ENCODE measurements at places on chromosomes 16 and 17.

- DNase-seq, result no peak
These were observed 65.2 kb downstream of the ARSG start for GRCh38 chr17:68356520-68356919.

GRCh38 chr16:50684823-50685461 lies 3.8 kb upstream of the SNX20 start:
- DNase-seq, result no peak

DNA sequence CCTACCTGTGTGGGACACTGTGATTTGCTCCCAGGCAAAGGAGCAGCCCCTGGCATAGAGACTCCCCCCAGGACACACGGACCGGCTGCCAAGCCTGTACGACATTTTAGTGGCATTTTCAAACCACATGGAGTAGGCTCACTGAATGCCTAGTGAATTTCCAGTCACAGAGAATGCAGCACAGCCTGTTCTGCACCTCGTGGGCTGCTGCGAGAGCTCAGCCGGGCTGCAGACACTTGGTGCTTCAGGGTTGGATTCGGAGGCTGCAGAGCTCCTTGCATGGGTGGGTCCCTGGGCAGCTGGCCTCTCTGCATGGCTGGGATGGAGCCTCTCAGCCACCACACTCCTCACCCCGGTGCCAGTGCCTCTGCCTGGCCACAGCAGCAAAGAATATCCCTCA lies 51.2 kb upstream of the HNF1B start:
- no peak for DNase-seq

DNA sequence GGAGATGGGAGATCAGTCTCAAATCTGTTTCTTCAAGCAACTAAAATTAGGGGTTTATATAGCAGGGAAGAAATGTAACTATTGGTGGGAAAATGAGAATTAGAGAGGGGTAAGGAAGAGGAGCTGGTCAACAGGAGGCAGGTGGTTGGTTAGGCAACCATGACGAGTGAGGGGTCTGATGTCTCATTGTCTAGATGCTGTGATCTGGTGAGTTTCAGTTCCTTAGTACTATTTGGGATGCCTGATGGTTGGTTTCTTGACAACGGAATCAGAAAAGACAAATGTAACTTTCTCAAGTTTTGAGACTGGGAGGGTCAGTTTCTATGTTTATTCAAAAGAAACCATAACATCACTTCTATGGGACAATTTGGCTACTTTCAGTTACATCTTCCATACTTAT lies 415.3 kb upstream of the C16orf82 start:
- DNase-seq, result no peak

DNA sequence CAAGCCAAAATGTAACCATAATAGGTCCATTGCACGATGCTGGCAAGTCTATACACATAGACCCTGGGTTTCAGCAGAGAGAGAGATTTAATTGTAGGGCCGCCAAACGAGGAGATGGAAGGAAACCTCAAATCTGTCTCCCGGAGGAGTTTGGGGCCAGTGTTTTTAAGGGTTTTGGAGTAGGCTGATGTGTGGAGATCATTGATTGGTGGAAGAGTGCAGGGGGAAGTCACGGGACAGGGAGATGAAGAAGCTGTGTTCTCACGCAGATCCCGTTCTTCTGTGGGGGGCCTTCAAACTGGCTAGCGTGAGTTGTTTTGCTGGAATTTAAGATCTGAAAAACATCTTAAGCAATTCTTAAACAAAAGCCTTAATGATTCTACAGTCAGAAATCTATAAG lies 84.8 kb downstream of the KATNIP start:
- DNase-seq, result no peak

GRCh38 chr17:81884968-81885367 lies 6.4 kb downstream of the ALYREF start:
- DNase-seq, result no peak
